NCI-H2029 (cell line): ENCODE measurements at places on chromosomes 5 and 9.
A peak's percentile ranks its signal among the peaks of the same experiment; 100 is the strongest.

- DNase-seq, result no peak
Observed at GRCh38 chr5:139658928-139659667, 10.9 kb downstream of the CXXC5 start.

DNA sequence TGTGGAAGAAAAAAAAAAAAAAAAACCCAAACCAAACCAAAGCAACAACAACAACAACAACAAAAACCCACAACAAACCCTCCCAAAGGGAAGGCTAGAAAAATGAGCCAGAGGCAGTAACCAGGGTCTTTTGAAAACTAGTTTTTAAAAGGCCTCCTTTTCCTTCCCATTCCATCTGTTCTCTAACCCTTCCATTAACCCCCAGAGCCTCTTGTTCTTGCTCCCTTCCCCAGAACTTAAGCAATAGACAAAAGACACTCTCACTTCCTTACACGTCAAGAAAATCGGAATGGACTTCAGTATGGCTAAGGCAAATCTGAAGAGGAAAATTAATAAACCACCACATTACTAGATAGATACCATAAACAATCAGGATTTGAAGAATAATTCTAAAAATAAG, 292.8 kb downstream of the ARL15 start:
- DNase-seq, result no peak

GRCh38 chr5:13944560-13945199, at the start of gene DNAH5:
TSS of gene DNAH5 (minus strand) at chr5:13944688. CDS start at chr5:13944438, 250 bp downstream.
- DNase-seq, result no peak

GRCh38 chr5:137040024-137040423, 459.1 kb downstream of the SPOCK1 start:
- DNase-seq, result no peak

- DNase-seq, result peak; percentile 65
Observed at GRCh38 chr5:5418764-5419163, 3.7 kb upstream of the ICE1 start.

DNA sequence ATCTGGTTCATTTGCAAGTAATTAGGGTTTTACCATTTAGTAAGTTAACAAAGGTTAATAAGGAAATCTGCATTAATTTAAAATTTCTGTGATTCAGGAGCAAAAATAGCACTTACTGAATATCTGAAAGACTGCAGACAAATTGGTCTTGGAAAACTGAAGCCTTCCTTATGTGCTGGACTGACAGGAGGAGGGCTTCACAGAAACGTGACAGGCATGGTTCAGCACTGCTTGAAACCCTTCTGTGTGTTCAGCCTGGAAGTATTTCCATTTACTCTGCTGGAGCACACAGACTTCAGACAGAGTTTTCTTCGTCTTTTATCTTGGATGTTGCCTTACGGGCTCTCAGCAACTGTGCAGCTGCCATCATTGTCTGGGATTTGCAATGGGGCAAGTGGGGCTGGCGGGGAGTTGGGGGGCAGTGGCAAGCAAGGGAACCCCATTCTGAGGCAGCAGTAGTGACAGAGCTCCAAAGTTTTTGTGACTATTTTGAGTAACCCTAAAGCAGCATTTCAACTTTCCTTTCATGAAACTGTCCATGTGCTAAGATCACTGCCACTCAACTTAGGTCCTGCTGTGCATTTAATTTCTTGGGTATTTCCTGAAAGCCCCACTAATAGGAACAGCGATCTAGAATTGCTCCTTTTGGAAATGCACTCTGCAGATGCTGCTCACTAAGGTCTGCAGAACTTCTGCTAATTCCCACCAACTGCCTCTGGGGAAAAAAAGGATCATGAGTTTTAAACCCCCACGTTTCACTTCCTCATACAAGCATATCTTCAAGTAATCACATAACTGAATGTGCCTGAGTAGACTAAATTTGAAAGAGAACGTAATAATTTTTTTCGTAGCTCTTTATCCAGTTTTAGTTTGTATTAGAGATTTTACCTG, 56.6 kb downstream of the KCNN2 start:
- no peak for DNase-seq
